ENCODE measurements at places on chromosomes 1 and 21. TPM values are rescaled to one million over a fixed set of nuclear protein-coding genes. Genes with fewer than 3 reads are reported as not detected.

- DNase-seq: no peak
These were observed 115.8 kb downstream of the TBX19 start for GRCh38 chr1:168396508-168396907.

GRCh38 chr21:33871171-33871570 lies 44.4 kb downstream of the ATP5PO start:
- DNase-seq: no peak

The GSTM4 gene
- total RNA-seq: 22.0 TPM

DNA sequence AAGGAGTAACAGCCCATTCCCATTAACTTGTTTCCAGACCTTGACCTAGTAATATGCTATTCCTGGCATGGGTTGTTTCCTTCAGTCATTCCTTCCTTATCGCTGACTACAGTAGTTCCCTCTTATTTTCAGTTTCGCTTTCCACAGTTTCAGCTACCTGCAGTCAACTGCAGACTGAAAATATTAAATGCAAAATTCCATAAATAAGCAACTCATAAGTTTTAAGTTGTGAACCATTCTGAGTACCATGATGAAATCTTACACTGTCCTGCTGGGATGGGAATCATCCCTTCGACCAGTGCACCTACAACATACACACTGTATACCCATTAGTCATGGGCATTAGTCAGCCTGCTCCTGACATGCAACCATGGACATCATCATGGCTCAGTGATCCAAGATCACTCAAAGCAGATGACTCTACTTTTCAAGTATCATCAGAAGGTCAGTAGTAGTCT lies 66.7 kb downstream of the CCDC30 start:
- peak; percentile 80 for DNase-seq

- peak; percentile 30 for DNase-seq
These were observed 55.7 kb upstream of the ETV3 start for GRCh38 chr1:157193702-157194391.

DNA sequence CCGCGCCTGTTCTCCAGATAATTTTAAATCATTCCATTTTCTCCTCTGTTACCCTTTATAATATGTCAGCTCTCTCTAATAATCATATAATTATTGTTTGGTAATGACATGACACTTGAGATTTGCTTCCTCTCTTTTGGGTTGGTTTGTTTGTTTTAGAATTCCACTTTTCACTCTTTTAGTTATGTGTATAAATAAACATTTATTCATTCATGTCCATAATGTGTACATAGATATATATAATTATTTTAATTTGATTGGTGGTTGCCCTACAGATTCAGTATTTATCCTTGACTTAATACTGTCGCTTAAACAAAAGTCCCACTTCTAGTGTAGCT lies 93.4 kb upstream of the FMN2 start:
- no peak for DNase-seq

GRCh38 chr1:208939537-208940085 lies 643.9 kb upstream of the CAMK1G start:
- no peak for DNase-seq

GRCh38 chr1:178532392-178532791 lies 19.5 kb downstream of the TEX35 start:
- no peak for DNase-seq

DNA sequence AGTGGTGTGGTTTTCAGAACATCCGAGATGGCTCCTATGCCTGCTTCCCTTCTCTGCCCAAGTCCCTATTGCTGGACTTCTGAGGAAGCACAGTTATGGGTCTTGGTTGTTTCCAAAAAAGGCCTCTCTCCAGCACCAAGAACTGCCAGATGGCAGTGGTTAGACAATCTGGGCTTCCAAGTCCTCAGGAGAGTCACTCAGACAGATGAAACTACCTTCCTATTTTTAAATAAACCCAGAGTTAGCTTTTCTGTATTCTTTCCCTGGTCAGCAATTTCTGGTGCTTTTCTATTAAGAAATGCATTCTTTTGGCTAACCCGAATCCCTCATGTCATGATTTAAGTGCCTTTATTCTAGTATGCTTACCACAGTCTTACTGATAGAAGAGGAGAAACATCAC lies 245.9 kb downstream of the PRDM2 start:
- DNase-seq: no peak

DNA sequence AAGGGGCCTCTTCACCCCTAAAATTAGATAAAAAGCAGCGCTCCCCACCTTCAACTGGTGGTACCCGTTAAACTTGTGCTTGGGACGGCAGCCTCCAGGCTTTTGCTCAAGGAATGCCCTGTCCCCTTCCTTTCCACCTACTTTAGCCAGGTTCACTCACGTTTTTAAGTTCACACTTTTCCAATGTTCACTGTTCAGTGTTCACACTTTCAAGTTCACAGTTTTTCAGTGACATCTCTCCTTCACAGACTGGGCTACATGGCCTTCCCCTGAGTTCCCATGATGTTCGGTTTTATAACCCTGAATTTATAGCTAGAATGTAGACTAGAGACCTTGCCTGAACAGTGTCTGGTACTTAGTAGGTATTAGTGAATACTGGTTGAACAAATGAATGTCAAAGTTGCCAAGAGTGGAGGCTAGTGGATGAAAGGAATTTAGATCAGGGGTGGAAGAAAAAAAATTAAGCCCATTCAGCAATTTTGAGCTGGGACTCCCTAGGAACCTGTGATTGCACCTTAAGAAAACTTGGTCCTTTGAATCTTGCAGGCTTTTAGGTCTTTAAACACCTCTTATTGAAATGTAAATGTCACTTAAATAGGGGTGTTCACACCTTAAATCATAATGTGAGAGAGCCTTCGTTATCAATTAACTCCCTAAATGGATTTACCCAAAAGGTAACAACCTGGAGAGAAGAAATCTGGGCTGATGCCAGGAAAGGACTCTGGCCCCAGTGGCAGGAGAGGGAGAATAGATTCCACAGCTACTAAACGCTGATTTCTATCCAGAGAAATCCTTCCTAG lies 12.3 kb downstream of the BTG2 start:
- DNase-seq: no peak

GRCh38 chr21:21955204-21955603 lies 957.0 kb downstream of the NCAM2 start:
- DNase-seq: no peak

The RGS4 gene
- total RNA-seq: 0.26 TPM

The KRTAP19-1 gene
- total RNA-seq: not detected

DNA sequence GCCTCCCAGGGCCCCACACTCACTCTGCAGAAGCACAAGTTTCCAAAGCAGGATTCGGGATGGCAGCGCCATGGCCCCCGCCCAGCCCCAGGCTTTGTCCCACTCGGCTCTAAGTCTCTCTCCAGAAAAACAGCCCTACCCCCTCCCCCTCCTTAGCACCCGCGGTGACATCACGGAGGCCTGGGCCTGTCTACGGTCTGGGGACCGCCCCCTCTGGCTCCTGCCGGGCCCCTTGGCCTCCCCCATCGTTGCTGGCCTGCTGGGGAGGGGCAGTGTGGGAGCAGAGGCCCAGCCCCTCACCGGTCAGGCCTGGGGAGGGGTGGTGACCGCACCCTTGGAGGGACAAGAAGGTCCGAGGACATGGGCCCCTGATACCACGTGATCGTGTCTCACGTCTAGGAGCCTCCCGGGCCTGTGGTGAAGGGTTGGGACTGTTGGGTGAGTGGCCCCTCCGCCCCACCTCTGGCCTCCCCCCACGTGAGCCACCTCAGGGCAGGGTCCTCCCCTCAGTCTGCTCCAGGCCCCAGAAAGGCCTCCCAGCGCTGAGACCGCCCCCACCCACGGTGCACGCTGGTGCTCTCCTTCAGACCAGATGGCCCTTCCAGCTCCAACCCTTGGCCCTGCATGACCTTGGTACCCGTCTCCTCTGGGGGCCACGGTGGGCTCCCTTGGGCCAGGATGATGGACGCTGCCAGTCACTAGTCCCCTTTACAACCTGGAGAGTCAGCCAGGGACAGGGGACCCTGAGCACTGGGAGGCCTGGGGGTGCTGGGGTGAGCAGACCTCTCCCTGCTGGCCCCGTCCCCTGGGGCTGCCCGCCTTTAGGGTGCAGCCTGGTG lies at the start of gene MXRA8:
MXRA8 (minus strand) TSS at position 123 of the 839 bp plus-strand sequence; CDS start at position 72, 51 bp downstream.
- no peak for DNase-seq

The CR2 gene
- 0.08 TPM for total RNA-seq

DNA sequence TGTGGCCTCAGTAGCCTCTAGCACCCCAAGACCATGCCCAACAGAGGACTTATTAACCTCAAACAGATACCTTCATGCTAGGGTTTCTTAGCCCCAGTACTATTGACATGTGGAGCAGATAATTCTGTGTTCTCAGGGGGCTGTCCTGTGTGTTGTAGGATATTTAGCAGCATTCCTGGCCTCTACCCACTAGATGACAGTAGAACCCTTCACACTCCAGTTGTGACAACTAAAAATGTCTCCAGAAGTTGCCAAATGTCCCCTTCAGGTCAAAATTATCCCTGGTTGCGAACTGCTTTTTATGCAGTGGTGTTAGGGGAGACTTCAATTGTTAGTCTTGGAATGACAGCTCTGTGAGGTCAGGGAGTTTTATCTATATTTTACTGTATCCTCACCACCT lies 8.1 kb downstream of the KAZN start:
- DNase-seq: peak; percentile 2

DNA sequence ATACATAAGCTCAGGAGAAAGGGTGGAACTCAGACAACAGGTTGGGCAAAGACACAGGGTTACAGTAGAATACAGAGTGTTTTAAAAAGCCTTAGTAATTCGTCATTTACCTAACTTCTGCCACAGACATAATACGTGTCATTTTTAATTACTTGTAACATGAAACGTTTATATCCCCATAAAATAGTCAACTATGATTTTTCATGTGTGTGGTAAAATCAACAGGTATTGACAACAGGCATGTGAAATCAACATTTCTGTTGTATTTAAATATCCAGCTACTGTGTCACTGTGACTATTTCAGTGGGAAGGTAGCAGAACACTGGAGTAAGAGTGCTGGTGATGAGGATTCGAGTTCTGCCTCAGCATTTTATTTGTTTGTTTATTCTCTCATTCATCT lies 5.7 kb downstream of the FAM163A start:
- no peak for DNase-seq
